ENCODE measurements at places on chromosomes 2 and 18.
A peak's percentile ranks its signal among the peaks of the same experiment; 100 is the strongest.

- DNase-seq, result no peak
Measured at GRCh38 chr2:25817630-25818029, 60.7 kb downstream of the ASXL2 start.

- DNase-seq, result no peak
Measured at GRCh38 chr2:209472112-209472832, 48.4 kb downstream of the MAP2 start.

GRCh38 chr2:54652540-54652939, 70.9 kb upstream of the EML6 start:
- DNase-seq, result no peak

- no peak for DNase-seq
Measured at GRCh38 chr2:25313711-25314513, 27.8 kb downstream of the DNMT3A start.

DNA sequence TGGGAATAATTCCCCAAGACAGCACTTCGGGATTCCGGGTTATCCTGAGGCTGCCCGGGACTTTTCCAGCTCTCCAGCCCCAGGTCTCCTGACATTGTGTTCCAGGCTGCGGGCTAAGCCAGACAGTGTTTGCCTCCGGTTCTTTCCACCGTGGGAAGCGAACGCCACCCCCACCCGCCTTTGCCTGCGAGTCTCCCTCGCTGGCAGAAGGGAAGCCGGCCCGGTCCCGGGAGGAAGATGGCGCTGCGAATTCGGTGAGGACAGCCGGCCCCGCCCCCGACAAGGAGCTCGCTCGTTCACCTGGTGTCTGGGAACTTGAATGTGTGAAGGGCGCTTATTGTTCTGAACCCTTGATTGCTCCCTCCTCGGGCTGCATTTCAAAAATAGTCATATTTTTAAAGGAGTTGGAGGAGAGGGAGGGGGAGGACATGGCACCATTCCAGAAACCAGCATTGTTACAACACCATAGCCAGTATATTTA, 2.9 kb downstream of the LRATD1 start:
- peak; percentile 1 for DNase-seq

- DNase-seq, result no peak
Measured at GRCh38 chr2:33146102-33146501, 199.3 kb downstream of the LTBP1 start.

DNA sequence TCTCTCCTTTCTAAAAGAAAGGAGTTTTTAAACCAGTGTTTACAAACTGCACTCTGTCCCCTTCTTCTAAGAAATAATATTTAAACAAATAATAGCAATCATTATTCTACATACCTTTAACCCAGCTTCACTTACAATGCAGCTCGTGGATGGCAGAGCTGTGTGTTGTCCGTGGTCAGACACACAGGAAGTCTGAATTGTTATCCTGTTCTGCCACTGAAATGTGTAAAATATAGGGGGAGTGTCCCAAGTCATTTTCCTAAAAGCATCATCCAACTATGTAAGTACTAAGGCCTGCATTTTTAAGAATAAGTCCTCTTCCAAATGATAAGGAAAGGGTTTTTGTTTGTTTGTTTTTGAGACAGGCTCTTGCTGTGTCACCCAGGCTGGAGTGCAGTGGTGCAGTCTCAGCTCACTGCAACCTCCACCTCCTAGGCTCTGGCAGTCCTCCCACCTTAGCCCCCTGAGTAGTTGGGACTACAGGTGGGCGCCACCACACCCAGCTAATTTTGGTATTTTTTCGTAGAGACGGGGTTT, 2.7 kb upstream of the PPP4R1 start:
- DNase-seq, result no peak

GRCh38 chr18:31512203-31512764, 14.3 kb downstream of the DSG2 start:
- DNase-seq, result no peak

GRCh38 chr2:63692002-63692606, 103.3 kb downstream of the MDH1 start:
- DNase-seq, result peak; percentile 42

GRCh38 chr2:179691235-179691634, 170.2 kb downstream of the ZNF385B start:
- no peak for DNase-seq

GRCh38 chr2:69682525-69682924, 39.0 kb upstream of the AAK1 start:
- no peak for DNase-seq

DNA sequence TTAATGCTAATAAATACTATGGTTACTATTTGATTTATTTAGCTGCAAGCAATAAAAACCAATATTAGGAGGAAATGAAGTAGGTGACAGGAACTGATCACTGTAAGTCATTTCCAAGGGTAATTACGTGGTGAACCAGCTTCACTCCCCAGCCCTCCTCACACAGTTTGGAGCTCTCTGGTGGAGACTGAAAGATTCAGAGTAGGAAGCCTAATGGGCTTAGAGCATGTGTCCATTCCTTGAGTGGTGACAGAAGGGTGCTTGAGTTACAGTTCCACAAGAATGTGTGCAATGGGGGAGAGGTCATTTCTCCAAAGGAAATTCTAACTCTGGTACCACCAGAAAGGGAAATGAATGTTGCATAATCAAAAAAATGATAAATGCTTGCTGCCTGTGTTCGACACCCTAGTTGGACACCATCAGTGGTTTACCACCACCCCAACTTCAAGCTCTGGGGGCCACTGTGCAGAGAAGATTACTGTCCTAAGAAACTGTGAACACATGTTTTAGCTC, 285.1 kb upstream of the MMADHC start:
- no peak for DNase-seq

DNA sequence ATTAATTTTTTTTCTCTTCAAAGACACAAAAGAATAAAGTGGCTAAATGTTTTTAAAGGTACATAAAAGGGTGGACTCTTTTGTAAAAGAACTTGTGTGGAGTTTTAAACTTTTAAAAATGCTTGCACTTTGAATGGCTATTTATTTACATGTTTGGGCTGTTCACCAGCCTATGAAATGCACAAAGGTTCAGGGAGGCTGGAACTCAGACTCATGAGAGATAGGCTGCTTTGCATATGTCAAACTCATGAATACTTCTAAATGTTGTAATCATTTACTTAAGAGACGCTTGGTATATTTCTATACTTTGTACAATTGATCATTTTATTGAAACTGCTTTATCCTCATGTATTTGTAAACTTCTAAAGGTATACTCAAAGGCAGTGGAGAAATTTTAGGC, 79.9 kb downstream of the ZEB2 start:
- no peak for DNase-seq

DNA sequence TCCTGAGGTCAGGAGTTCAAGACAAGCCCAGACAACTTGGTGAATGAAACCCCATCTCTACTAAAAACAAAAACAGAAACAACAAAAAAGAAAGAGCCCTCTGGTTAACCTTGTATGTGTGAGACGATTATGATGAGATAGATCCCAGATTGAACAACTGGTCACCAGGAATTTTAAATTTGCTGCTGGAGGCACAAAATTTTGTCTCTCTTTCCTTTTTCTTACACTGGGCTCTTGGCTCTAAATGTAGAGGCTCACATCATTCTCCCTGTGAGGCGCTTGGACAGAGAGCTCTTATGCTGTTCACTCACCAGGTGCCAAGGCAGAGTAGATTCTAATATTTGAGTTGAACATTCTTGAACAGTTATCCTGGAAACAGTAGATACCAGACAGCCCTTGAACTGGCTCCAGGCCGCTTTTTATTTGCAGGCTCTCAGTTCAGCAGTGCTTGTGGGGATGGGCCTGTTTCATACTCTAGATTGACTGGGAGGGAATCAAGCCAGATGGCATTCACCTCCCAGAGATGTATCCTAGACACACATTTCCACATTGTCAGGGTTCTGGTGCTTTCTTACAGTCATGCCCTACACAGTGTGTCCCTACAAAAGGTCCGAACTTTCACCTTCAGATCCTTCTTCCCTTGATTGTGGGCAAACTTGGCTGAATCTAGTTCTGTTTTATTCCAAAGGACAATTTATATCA, 1159.6 kb downstream of the RPIA start:
- no peak for DNase-seq

DNA sequence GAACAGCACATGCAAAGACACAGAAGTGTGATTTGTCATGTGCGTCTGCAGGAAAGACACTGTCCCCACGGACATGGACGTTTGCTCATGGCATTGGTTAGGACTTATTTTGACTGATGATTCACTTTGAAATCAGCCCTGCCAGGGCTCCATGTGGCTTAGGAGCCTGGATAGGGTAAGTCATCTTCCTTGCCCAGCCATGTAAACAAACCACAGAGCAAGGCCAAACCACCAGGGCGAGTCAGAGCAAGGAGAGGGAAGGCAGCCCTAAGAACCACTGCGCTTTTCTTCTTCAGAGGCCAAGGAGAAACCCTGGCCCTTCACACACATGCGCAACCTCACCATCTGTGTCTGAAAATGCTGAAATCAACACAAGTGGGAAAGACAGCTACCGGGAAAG, 88.8 kb downstream of the GFPT1 start:
- DNase-seq, result no peak

- DNase-seq, result no peak
Measured at GRCh38 chr2:25794544-25795276, 83.6 kb downstream of the ASXL2 start.

- DNase-seq, result no peak
Measured at GRCh38 chr2:95079199-95079683, 42.4 kb downstream of the MRPS5 start.

GRCh38 chr2:49355611-49356010, 201.3 kb upstream of the FSHR start:
- no peak for DNase-seq

DNA sequence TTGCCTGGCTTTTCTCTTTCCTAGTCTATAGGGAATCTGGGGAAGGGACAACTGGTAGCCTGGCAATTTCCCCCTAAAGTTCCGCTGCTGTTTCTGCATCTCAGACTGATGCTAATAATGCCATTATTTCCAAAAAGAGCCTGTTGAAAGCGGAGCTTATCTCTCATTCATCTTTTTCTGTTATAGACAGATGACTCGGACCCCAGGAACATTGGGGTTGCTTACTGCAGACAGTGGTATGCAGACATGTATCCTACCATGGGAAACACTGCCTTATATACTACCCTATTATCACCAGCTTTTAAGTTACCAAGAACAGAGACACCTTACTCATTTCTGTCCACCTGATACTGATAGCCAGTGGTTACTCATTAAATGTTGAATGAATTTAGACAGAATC, 15.3 kb downstream of the ETAA1 start:
- no peak for DNase-seq

DNA sequence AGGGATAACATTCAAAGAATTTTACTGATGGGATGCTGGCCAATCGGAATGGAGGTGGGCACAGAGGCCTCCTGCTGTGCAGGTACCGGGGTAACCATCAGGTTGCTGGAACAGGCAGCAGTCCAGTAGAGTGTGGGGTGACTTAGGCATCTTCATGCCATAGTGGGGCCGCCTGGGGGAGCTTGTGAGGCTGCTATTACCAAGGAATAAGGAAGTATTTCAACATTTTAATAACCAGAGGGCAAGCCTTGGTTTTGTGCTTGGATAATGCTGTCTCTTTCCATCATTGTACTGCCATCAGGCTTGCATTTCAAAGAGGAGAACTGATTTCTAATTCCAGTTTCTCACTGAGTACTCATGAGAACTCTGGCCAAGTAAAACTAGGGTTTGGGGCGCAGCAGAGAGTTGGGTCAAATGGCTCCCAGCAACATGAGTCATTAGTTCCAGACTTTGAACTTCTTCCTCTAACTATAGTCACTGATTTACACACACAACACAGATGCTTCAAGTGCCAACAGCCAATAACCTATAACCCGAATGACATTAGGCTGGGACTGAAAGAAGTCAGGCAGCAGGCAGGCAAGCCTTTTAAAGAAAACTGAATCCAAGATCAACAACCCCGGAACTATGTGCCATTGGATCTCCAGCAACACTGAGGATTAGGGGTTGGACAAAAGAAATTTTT, 56.1 kb upstream of the FHL2 start:
- peak; percentile 25 for DNase-seq

DNA sequence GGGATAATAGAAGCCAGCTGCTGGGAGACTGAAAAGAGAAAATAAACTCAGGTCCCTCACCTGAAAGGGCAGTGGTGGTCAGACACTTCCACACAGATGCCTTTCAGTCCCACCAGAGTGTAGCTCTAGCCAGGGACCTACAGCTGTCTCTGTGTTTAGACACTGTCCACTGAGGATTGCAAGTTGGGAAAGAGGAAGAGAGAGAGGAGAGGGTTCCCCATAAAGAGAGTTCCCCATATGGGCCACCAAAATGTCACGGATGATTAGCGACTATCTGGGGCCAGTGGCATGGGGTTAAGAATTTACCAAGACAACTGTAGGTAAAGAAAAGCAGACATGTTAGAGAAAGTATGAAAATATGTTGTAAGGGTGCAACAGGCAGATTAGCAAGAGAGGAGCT, 36.7 kb upstream of the SKA1 start:
- no peak for DNase-seq

DNA sequence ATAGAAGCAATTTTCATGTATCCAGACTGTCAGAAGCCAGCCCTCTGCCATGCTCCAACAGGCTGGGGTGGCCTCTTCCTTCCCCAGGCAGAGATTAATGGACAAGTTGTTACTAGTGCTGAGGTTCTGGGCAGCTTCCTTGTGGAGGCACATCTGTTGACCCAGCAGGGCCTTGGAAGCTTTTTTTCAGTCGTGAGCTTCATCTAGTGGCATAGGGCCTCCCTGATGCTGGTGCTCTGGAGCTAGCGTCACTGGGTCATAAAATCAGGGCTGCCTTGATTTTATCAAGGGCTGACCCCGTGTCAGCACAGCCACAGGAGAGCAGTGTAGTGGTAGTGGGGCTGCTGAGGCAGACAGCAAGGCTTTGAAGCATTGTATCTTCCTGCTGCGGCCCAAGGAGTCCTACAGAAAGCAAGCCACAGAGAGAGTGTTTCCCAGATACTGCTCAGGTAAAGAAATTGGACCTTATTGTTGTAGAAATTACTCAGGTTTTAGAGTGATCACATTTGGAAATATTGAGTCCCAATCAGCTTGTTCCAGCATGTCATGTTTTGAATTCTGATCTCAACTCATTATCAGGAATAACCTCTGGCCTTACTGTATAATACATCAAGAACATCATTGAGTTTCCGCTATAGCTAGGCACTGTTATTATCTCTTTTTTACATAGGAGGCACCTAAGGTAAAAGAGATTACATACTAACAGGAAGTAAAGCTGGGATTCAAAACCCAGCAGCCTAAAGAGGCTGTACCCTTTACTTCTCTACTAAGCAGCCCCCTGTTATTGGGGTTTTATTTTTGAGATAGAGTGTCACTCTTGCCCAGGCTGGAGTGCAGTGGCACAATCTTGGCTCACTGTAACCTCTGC, 92.3 kb upstream of the ALPP start:
- no peak for DNase-seq

DNA sequence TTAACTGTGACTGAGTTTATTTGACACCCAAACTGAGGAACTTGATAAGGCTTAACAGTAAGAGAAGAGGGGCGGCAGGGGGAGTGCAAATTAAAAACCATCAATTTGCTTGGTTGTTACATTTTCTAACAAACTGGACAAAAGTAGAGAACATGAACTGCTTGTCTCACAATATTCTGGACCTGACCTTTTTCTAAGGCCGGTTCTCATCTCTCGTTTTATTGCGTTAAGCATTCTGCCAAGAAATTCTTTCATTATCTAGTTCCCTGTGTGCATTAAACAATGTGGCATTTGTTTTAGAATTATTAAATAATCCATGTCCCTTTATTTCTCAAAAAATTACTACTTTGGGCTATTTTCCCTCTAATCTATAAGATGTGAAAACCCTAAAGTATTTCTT, 565.2 kb upstream of the PKDCC start:
- DNase-seq, result no peak

- no peak for DNase-seq
Measured at GRCh38 chr2:98809878-98810587, 79.1 kb upstream of the MGAT4A start.

All from germinal center (tissue), 1 donor.